ENCODE measurements at places on chromosomes 7 and 10.

DNA sequence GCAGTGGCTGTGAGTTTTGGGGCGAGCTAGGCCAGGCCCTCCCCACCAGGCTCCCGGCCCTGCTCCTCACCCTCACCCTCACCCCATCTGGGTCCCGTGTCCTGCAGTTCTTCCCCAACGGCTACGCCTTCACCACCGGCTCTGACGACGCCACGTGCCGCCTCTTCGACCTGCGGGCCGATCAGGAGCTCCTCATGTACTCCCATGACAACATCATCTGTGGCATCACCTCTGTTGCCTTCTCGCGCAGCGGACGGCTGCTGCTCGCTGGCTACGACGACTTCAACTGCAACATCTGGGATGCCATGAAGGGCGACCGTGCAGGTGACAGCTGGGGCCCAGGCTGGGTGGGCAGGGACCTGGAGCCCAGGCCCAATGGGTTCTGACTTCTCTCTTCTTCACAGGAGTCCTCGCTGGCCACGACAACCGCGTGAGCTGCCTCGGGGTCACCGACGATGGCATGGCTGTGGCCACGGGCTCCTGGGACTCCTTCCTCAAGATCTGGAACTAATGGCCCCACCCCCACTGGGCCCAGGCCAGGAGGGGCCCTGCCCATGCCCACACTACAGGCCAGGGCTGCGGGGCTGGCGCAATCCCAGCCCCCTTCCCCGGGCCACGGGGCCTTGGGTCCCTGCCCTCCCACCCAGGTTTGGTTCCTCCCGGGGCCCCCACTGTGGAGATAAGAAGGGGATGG is 4.9 kb downstream of the GNB2 start:
- DNase-seq: no peak

GRCh38 chr7:130337410-130337971 is 7.1 kb upstream of the CPA5 start:
- DNase-seq: no peak

DNA sequence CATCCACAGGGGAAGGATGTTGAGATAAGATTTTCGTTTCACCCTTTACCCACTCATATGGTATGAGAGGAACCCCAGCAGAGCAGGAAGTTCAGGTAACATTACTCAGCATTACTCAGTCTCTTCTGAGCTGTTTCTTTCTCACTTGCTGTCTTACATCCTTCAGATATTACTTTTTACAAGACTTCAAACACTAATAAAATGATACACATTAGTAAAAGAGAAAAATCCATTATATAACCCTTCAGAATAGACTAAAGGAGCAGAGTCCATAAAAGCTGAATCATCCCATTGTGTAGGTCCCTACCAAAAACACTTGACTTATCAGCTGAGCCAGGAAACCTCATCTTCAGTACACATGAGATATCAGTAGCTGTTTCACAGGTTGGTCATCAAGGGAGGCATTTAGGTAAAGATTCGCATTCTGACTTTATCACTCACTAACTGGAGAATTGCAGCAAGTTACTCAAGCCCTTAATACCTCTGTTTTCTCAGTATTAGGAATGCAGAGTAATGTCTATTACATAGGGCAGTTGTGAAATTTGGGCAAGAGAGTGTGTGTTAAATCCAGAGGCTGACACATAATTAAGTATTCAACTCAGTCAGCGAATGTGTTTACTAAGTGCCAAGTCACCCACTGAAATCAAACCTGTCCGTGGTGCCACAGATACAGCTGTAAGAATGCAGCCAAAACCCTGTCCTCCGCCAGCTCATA is 44.7 kb downstream of the KLF6 start:
- DNase-seq: peak; percentile 9

- no peak for DNase-seq
Measured at GRCh38 chr7:123748171-123748733, 551 bp downstream of the WASL start.

DNA sequence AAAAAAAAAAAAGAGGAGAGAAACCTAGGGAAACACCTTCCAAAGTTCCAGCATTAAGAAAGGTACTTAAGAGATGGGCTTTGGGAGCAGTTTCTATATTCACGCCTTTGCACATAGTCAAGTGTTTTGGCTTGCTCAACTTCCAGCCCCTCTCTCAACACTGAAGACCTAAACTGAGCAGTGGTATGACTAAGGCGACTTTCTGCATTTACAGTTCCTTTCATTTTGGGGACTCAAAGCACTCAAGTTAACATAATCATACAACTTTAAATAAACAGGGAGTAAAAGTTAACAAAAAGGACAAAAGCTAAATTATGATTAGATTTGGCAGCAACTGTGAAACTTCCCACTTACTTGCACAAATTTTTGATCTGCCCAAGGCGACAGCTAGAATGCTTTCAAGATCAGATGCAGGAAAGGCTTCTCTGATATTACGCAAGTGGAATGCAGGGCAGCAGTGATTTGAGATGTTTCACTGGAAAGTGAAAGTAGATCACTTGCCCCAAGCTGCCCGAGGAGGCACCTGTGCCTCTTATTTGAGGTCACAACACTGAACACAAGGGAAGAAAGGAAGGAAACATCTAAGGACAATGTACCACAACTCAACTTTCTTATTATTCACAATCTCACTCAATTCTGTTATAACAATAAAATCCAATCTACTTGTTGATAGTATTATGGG is 199.5 kb downstream of the SKAP2 start:
- peak; percentile 51 for DNase-seq

DNA sequence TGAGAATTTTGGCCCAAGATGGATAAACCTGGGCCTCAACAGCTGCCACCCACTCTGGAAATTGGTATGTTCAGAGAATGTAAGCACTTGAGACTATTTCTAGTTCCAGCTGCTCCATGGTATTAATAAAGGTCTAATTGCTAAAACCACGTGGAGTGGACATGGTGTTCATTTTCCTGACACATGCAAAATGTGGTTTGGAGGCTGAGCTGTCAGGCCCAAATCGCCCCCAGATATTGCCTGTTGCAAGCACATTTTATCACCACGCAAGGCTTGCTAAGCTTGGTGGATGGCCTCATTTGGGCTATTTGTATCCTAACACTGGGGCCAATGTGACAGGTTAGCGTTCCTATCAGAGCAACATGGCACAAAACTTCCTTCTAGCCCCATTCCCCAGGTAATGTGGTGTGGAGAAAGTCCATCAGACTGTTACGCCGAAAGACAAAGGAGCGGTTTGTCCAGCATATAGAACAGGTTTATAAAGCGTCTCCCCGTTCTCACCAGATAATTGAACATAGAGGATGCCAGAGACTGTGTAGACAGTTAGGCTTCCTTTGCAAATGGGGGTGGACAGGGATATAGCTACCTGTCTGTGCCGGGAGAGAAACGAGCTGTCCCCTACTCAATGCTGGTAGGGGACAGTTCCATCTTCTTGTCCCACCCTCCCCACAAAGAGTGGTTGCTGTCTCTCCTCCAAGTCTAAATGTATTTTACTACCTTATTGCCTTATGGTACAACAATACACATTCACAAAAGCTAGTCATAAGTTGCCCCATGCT is 78.0 kb upstream of the ANKRD1 start:
- no peak for DNase-seq

GRCh38 chr10:1709161-1709560 is 28.2 kb downstream of the ADARB2 start:
- DNase-seq: no peak
